ENCODE measurements at places on chromosomes 13 and 19.

GRCh38 chr19:4669723-4670480 is at the start of gene MYDGF:
MYDGF (minus strand) TSS chr19:4670342; CDS start chr19:4670334, 8 bp downstream.
- peak; percentile 97 for DNase-seq

- DNase-seq: no peak
Measured at GRCh38 chr13:66567899-66568612, 662.1 kb downstream of the PCDH9 start.

GRCh38 chr13:25203127-25203740 is 31.1 kb upstream of the AMER2 start:
- DNase-seq: no peak

DNA sequence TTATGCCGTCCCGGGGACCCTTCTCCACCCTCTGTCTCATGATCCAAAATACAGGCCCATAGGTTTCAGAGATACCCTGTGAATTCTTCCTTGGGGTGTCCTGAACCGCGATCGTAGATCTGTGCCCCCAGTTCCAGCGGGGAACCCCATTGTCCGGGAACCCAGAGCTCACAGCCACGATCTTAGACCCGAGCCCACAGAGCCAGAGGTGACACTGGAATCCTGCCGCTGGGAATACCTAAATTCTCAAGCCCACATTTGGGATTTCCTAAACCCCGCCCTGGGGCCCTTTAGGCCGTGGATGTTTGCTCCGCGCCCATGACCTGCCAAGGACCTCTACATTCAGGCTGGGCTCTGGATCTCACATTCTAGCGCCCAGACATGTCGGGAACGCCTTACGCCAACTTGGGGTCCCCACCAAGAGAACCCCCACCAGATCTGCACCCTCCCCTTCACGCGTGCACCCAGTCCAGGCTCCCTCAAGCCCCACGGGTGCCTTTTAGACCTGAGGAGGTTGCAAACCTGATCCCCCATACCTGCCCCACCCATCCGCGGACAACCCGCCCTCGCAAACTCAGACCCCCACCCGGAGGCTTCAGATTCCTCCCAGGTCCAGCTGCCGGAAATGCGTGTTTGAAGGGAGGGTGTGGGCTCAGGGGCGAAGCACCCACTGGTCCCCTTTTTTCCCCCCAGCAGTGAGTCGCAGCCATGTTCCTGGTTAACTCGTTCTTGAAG is 605 bp downstream of the CAPNS1 start:
- peak; percentile 58 for DNase-seq

DNA sequence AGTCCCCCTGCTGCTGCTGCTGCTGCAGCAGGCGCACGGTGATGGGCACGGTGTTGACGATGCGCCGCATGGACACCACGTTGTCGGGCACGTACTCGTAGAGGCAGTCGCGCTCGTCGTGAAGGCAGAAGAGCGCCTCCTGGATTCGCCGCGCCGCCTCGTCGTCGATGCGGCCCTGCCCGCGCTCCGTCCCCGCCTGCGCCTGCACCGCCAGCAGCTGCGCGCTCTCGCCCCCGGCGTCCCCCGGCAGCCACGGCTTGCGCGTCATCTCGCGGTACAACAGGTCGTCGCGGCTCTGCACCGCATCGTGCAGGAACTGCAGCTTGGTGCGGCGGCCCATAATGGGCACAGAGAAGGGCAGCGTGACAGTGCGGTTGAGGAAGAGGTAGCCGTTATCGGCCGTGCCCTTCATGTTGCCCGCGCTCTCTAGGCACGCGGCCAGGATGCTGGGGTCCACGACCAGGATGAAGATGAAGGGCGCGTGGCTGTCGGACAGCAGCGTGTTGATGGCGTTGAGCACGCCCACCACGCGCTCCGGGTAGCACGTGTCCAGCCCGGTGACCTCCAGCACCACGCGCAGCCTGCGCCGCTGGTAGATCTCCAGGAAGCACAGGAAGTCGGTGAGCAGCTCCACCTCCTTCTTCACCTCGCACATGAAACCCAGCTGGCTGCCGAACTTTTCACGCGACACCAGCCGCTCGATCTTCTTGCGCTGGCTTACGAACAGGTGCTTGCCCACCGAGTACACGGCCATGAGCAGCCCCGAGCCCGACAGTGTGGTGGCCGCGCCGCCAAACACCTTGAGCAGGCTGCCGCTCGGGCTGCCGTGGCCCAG is 8.1 kb downstream of the NKPD1 start:
- peak; percentile 66 for DNase-seq

DNA sequence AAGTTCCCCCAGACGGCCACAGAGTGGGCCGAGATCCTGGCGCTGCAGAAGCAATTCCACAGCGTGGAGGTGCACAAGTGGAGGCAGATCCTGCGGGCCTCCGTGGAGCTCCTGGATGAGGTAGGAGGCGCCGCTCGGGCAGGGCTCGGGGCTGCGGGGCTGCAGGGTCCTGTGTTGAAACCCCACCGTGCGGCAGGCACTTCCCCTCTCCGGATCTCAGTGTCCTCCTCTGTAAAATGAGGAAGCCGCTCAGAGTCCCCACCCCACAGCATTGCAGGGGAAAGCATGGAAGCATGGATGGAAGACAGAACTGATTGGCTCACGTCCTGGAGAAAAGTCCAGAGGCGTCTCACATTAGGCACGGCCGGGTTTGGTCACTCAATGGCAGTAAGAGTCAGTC is 6.8 kb upstream of the SCN1B start:
- DNase-seq: no peak

DNA sequence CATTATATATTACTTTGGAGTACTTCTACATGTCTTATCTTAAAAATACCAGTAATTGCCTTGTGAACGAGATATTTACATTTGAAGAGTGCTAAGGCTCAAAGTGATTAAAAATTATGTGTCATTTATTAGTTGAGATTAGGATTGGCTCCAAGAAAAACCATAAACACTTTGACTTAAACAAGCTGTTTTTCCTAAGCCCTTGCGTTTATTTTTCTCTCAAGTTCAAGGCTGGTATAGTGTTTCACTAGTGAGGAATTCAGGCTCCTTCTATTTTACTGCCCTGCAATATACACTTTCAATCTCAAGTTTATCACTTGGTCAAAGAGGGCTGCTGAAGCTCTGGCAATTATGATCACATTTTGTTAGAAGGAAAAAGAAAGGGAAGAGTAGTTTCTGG is 49.9 kb downstream of the UFM1 start:
- no peak for DNase-seq

- no peak for DNase-seq
Measured at GRCh38 chr19:15123031-15123890, 16.1 kb downstream of the SYDE1 start.

DNA sequence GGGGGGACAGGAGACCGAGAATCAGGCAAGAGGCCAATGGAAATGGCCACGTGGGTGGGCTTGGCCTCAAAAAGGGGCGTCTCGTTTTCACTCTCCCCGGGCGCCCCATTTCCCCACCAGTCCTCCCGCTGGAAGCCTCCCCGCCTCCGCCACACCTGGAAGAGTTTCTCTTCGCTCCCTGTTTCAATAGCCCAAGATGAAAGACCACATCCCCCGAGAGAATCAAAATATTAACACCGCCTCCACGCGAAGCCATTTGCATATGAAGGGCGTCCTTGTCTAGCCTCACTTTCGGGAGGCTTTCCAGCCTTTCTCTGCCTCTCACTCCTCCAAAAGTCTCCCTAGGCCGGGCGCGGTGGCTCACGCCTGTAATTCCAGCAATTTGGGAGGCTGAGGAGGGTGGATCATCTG is 691 bp upstream of the OLFM2 start:
- DNase-seq: no peak

DNA sequence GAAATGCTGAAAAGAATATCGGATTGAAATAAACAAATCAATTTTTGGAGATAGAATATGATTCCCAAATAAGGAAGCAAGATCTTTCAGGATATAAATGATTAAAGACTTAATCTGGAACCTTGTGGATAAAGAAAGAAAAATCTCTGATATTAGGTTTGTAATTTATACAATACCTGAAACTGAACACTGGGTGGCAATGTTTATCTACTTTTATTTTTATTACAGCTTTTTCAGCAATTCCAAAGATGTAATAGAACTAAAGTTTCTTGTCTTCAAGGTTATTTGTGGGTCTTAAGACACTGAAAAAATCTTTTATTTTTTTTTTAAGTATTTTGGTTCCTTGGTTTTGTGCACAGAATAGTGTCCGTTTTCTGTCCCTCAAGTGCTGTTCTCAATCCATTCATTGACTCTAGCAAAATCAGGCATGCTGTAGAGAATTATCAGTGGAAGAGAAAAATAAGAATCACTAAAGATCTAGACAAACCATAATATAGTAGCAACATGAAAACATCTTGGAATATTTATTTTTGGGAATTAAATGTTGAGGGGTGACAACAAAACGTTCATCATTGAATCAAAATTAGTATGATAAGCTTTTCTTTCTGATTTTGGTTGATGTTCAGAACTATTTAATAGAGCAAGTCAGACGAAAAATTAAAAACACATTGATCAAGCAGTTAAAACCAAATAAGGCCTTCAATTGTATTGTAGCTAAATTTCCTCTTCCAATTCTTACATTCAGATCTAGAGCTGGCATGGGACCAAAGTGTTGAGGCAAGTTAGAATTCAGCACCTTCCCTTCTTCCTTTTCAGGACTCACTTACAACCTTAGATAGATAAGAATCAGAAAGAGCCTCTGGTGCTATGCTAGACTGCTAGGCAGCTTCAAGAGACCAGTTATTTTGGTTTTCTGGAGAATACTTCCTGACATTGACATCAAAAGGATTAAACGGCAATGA is 704.4 kb upstream of the PCDH20 start:
- DNase-seq: no peak

- DNase-seq: no peak
Measured at GRCh38 chr19:48807590-48808308, 3.1 kb downstream of the BCAT2 start.

- DNase-seq: no peak
Measured at GRCh38 chr13:44912278-44913016, 76.8 kb downstream of the NUFIP1 start.

DNA sequence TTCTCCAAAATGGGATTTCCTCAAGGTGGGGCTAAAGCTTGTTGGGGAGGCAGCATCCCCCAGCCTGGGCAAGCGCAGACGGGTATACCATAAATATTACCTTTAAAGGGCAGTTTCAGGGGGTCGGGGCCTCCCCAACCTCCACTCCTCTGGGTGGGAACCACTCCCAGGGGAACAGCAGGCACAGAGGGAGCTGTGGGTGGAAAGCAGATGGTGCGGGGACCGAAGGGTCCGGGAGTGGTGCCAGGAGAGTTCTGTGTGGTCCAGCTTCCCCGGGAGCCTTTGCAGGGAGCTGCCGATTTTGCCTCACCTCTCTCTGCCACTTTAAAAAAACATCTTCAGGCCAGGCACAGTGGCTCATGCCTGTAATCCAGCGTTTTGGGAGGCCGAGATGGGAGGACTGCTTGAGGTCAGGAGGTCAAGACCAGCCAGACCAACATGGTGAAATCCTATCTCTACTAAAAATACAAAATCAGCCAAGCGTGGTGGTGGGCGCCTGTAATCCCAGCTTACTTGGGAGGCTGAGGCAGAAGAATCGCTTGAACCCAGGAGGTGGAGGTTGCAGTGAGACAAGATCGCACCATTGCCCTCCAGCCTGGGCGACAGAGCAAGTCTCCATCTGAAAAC is 5.5 kb downstream of the MAST3 start:
- DNase-seq: no peak

DNA sequence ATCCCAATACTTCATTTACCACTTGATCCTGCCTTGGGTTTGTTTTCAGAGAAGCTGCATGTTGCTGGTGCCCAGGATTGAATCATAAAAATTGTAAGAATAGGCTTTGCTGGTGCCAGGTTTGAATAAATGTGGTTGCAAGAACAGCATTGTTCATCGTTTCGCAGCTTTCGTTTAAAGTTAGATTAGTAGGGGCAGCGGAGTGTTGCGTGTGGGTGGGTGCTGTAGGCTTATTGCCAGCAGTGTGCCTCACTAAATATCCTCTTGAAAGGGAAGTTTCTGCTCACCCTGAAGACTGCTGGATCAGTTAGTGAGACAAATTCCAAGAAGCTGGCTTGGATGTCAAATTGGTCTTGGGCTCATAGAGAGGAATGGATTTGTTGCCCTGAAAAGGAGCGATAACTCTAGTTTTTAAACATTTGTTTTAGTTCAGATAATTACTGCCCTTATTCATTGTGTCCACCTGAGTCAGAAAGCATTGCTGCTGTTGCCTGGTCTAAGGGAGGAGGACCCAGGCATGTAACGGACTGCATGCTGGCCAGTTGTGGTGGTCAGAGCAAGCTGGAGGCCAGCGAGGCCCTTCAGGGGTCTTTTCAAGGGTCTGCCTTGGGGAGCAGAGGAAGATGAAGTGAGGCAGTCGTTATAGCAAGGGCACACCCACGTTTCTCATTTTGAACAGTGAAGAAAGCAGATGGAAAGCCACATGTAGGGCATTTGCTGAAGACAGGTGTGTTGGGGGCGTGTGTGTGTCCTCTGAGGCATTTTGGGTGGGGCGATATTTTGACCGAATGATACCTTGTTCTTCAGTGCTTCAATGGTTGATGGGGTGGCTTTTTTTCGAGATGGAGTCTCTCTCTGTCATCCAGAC is 8.5 kb downstream of the ILF3 start:
- no peak for DNase-seq

DNA sequence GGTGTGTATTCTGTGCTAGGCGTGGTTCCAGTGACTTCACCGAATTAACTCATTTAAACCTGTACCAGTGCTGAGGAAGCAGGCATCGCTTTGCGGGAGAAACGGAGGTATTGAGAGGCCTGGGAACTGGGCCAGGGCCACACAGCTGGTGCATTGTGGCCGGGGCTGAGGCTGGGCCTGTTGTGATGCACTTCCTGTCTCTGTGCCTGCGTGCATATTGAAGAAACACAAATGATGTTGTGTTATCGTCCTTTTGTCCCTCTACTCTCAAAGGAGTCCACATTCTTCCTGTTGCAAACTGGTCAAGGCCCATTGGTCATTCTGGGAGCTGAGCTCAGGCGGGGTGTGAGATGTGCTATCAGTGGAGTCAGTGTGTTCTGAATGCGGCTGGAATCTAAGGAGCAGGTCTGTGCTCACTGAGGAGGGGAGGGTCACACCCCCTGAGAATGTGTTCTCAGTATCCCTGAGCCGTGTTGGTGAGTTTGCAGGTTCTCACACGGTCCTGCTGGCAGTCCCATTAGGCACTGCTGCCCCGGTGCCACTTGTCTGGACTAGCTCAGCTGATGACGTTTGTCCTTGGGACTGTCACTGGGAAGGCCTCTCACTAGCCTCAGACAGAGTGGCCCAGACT is 62.1 kb downstream of the ARHGEF7 start:
- DNase-seq: peak; percentile 56

DNA sequence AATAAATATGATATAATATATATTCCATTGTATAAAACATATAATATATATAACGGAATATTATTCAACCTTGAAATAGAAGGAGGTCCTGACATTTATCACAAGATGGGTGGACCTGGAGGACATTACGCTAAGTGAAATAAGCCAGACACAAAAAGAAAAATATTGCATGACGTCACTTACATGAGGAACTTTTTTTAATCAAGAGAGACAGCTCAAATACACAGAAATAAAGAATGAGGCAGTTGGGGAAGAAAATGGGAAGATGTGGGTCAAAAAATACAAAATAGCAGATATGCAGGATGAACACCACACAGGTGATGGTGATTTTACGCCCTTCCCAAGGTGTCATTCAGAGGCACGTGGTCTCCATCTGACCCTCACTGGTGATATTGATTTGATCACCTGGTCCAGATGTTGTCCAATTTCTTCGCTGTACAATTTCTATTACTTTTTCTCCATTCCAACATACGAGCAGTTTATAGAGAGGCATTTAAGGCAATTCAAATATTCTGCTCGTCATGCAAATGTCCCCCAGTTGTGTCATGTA is 513 bp upstream of the ZNF317 start:
- DNase-seq: no peak

- DNase-seq: no peak
Measured at GRCh38 chr13:76976490-76976889, 15.4 kb upstream of the CLN5 start.

All from lower lobe of right lung (tissue), 2 donors.